Stimulated activated CD4-positive, alpha-beta T cell treated with anti-CD3 and anti-CD28 coated beads, Interleukin-15, amount 100 ng/mL, for 1 hour (primary cell): ENCODE measurements at places on chromosomes 1 and 21.

GRCh38 chr1:27872059-27872801 is at the start of gene THEMIS2:
Gene THEMIS2 (plus strand): TSS chr1:27872544. CDS start chr1:27872572, 28 bp downstream.
- peak; percentile 79 for DNase-seq

- DNase-seq, result no peak
Observed at GRCh38 chr1:107477233-107477632, 336.4 kb downstream of the NTNG1 start.

GRCh38 chr1:72075425-72075824 is 206.9 kb downstream of the NEGR1 start:
- no peak for DNase-seq

DNA sequence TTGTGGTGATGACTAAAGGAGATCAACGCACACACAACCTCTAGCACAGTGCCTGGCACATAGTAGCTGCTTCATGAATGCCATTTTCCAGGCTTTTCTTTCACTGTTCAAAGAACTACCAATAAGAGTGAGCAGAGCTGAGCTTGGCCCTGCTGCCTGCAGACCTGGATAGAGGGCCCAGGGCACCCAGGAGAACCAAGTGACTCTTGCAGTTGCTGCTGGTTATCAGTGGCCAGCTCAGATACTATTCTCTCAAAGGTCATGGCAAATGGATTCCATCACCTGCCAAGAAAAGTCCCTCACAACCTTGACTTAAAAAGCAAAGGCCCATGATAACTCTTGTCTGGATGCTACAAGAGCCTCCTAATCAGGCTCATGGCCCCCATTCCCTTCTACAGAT is 41.7 kb downstream of the PLPP3 start:
- no peak for DNase-seq

DNA sequence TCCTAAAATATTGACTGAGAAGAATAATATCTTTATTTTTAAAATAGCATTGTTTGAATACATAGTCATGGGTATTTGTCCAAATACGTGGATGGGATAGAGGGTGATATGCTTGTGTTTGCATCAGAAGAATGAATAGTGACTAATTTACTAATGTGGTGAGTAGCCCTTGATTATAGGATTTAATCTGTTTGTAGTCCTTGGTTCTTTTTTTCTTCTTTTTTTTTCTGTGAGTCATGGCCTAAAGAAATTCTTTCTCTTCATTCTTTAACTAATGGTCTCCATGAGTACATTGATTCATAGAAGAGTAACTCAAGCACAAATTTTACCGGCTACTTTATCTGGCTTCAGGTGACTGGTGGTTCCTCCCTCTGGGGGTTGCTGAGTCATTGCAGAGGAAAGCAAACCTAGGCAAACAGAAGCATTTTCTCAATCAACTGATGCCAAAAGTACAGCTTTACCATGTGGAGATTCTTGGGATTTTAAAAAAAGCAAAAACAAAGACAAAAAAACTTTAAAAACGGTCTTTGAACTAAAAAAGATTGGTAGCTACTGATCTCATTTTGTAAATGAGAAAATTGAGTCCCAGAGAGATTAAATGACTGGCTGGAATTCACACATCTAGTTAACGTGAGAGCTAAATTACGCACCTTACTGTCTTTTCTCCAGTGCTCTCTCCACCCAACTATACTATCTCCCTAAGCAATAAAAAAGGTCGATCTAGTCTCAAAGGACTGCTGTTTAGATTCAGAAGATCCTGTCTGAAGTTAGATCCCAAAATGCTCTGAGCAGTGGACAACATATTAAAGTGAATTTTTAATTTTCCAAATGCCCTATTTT is 40.5 kb downstream of the AK5 start:
- DNase-seq, result no peak

DNA sequence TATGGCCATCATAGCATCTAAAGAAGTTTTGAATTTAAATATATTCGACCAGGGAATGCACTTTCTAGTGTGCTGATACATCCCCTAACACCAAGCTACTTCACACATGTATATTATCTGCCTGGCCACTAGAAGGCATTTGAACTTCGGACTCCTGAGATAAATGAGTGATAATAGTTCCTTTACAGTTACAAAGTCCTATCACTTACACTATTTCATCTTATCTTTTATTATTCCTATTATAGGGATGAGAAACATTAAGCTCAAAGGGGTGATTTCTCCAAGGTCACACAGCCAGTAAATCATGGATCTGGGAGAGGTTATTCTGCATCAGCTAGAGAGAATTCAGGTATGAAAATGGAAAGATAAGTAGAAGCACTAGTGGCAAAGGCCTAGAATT is 40.3 kb downstream of the GPATCH2 start:
- no peak for DNase-seq

GRCh38 chr1:198599749-198600148 is 39.1 kb upstream of the PTPRC start:
- no peak for DNase-seq

GRCh38 chr1:183043254-183043653 is 20.0 kb downstream of the LAMC1 start:
- no peak for DNase-seq

DNA sequence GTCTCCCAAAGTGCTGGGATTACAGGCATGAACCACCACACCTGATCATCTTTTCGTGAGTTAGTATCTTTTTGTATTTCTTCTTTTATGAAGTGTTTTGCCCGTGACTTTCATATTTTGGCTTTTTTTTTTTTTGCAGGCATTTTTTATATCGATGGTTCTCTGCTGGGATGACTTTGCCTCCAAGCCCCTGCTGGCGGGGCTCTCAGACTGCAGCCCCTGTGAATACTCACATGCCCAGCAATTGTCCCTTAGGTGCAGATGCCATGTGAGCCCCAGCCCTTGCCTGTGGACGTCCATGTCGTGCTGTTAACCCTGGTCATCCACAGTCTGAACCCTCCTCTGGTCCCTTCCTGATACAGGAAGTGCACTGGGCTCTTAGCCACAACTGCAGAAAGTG is 21.7 kb downstream of the CRYAA start:
- no peak for DNase-seq

DNA sequence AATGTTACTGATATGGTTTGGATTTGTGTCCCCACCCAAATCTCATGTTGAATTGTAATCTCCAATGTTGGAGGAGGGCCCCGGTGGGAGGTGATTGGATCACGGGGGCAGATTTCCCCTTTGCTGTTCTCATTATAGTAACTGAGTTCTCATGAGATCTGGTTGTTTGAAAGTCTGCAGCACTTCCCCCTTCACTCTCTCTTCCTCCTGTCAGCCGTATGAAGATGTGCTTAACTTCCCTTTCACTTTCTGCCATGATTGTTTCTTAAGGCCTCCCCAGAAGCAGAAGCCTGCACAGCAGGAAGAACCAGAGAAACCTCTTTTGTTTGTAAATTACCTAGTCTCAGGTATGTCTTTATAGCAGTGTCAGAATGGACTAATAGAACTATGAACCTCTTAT is 28.4 kb downstream of the TRIM33 start:
- DNase-seq, result no peak

- DNase-seq, result no peak
Observed at GRCh38 chr1:167922611-167923074, 8.7 kb upstream of the ADCY10 start.

GRCh38 chr1:54028306-54029251 is 10.6 kb upstream of the LDLRAD1 start:
- DNase-seq, result no peak

- no peak for DNase-seq
Observed at GRCh38 chr1:1120096-1120495, 4.2 kb upstream of the C1orf159 start.

DNA sequence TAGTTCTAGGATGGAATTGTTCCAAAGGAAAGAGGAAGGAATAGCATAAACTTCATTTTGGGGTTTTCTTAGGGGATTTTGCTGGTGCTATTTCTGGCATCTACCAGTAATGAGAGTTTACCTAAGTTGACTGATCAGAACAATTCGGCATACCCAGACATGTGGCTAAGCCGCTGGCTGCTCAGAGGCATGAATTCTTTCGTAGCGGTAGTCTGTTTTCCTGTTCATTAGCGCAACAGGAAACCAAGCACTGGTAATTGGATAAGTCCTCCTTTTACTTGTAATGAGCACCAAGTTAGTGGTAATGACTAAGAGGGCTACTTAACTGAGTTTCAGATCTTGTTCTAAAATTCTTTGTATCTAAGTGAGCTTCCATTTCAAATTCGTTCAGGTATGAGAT is 38.6 kb downstream of the C21orf91 start:
- no peak for DNase-seq

- DNase-seq, result no peak
Observed at GRCh38 chr1:62906428-62906886, 122.5 kb downstream of the ATG4C start.

DNA sequence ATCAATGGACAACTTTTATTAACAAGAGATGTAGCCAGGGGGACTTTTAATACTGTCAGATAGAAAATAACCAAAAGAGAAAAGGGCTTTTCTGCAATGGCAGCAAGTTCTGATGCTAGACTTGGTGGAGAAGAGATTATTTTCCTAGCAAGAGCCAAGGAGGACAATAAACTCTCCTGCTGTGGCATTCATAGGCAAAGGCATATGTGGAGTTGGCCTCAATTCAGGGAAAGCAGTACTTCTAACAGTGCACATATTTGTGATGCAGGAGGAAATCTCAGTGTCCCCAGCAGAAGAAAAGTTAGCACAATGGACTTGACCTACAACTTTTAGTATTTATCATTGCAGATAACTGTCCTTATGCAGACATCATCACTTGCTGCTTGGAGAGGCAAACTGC is 75.1 kb upstream of the GRIK1 start:
- DNase-seq, result no peak

- DNase-seq, result peak; percentile 64
Observed at GRCh38 chr21:25608044-25608737, 910 bp upstream of the MRPL39 start.

- no peak for DNase-seq
Observed at GRCh38 chr1:52240592-52241210, 98.8 kb downstream of the ZFYVE9 start.

- DNase-seq, result no peak
Observed at GRCh38 chr21:42159560-42160110, 59.3 kb upstream of the ABCG1 start.

DNA sequence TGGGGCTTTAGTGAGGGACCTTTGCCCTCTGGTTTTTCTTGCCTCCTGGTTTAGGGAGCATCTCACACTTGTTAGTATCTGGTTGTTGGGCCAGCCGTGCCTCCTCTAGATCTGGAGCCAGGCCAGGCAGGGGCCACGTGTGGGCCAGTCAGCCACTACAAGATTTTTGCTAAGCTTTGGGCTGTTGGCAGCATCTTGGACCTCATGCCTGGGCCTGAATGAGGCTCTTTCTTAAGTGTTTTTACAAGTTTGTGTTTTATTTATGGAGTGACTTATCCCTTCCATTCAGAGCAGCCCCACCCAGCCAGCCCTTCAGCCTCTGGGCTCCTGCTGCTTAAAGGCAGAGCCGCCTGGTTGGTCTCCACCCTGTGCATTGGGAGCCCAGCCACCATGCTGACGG is 1.6 kb upstream of the SH3BGRL3 start:
- DNase-seq, result no peak
